ENCODE measurements at places on chromosomes 1 and 21.

- DNase-seq: no peak
Observed at GRCh38 chr1:82634266-82634665, 833.5 kb downstream of the ADGRL2 start.

- no peak for DNase-seq
Observed at GRCh38 chr1:208903251-208903905, 659.2 kb upstream of the PLXNA2 start.

DNA sequence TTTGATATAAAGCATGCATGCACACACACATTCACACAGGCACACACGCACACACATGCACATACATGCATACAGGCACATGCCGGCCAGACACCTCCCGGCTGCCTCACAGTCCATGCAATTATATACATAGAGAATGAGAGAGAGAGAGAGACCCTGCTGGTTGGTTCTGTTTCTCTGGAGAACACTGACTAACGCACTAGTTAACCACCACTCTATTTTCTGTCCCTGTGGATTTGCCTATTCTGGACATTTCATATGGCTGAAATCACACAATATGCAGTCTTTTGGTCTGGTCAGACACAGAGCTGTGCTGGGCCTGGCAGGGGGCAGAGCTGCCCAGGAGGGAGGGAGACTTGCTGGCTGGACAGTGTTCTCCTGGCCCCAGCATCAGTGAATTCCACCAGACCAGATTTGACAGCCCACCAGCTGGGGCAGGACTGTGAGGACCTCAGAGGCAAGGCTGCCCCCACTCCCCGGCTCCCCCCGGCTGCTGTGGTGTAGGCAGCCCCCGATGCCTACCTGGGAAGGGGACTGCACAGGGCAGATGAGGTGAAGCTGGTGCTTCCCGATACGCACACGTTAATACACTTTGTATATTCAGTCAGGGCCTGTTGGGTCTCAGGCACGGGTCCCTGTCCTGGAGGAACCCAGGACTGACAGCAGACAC lies 152.2 kb downstream of the NPHP4 start:
- no peak for DNase-seq

DNA sequence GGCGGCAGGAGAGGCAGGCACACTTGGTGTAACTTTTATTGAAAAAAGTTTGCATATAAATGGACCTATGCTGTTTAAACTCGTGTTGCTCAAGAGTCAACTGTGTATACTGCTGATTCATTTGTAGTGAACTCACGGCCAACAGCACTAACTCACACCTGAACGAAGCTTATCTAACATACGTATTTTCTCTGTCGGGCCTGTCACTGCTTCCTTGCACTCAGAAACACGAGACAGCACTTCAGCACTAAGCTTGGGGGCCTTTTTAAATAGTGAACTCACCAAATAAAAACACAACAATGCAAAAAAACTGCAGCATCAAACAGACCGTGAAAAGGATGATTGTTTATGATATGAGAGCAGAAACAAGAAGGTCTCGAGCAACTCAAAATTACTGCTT lies 58.9 kb upstream of the NEK2 start:
- DNase-seq: no peak

DNA sequence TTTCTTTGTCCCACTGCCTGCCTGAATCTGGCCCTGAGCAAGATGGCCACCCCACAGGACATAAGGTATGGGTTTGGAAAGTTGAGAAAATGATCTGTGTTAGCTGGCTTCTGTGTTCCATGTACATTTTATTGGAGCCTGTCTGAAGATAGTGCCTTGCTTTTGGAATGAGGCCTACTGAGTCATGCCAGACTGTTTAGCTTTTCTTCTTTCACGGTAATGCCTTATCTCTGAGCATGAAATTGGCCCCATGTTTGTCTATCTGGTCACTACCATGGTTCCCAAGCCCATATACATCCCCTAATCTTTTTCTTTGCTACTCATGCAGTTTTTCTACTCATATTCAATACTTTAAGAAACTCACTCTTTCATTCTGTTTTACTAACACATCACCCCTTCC lies 85.1 kb upstream of the LMO4 start:
- DNase-seq: no peak

- no peak for DNase-seq
Observed at GRCh38 chr21:45022348-45022675, 52.1 kb upstream of the ADARB1 start.

DNA sequence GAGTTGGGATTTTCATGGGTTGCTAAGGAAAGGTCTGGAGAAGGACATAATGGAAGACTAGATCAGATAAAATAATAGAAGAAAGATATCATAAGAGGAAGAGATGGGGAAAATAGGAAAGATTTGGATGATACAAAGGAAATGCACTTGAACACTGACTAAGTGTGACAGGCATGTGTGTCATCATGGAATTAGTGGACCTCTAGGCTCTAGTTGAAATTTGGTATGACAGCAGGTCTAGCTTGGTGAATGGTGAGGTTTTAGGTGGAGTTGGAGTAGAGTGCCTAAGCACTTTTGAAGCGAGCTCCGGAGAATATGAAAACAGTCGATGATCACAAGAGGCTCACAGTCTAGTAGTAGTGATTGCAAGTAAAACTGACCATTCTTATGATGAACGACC lies 73.0 kb upstream of the PTGS2 start:
- no peak for DNase-seq

GRCh38 chr1:43128816-43129215 lies 43.3 kb downstream of the EBNA1BP2 start:
- DNase-seq: no peak

GRCh38 chr1:221149555-221150075 lies 270.4 kb downstream of the HLX start:
- DNase-seq: no peak

- DNase-seq: no peak
Observed at GRCh38 chr1:79281442-79281841, 274.9 kb upstream of the ADGRL4 start.

GRCh38 chr21:16002874-16003466 lies 273.2 kb downstream of the USP25 start:
- no peak for DNase-seq

DNA sequence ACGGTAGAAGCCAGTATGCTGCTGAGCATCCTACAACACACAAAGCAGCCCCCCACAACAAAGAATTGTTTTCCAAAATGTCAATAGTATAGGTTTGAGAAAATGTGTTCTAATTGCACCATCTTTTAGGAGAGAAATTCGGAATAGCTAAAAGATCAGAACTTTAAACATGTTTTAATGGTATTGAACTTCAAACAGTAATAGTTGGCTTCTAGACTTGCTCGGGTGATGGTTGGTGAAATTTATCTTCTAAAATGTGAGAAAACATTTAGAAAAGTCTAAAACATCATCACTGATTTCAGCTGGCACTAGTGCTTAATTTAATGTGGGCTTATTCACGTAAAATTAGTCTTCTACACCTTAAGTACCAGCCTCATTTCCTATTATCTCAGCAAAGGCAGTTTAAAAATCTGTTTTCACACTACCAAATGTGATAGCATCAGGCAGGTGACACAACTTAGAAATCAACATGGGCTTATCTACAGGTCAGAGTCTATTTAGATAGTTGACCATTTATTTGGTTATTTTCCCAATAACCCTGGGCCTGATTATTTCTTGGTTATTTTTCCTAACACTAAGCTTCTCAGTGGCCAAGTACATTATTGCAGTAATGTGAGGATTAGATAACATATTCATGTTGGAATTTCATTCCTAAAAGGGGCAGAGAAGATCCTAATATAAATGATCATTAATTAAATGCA lies 399.3 kb upstream of the PKN2 start:
- no peak for DNase-seq

DNA sequence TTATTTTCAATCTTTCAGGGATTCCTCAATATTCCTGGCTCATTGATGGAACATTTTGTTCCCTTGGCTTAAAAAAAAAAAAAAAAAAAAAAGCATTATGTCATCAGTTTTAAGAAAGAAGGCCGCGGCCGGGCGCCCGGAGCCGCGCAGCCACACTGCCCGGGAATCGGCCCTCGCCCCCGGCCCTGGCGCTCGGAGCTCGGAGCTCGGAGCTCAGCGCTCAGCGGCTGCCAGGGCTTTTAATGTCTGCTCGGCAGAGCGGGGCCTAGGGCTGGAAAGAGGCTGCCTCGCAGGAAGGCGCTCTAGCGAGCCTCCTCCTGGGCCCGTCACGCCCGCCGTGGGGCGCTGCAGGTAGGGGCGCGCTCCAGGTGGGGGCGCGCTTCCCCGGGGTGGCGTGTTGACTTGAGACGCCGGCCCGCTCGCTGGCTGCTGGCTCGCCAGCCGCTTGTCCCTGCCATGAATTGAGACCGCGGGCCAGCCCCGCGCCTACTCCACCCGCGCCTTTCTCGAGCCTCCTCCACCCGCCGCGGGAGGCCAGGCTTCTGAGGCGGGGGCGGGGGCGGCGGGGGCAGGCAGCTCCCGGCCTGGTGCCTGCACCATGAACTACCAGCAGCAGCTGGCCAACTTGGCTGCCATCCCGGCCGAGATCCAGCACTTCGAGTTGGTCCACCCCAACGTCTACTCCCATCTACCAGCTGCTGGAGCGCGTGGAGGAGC lies 5.4 kb upstream of the TDRD5 start:
- peak; percentile 72 for DNase-seq

- no peak for DNase-seq
Observed at GRCh38 chr1:237045278-237046016, 3.5 kb downstream of the RYR2 start.

DNA sequence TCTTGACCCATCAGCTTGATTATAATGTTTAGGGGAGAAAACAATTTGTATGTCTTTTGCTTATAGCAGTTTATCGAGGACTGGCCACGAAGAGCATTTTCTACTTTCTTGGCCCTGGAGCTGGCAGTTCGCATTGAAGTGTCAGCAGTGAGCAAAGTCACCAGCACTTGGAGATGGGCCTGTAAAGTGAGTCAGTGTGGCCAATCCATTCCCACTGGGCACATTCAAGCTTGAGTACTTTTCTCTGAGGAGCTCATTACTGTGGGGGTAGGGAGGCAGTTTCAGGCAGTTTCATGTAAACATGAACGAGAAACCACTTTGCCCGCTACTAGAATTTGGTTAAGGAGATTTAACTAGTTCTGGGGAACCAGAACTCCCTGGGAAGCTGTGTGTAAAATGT lies 164.8 kb downstream of the PRDM2 start:
- DNase-seq: no peak

DNA sequence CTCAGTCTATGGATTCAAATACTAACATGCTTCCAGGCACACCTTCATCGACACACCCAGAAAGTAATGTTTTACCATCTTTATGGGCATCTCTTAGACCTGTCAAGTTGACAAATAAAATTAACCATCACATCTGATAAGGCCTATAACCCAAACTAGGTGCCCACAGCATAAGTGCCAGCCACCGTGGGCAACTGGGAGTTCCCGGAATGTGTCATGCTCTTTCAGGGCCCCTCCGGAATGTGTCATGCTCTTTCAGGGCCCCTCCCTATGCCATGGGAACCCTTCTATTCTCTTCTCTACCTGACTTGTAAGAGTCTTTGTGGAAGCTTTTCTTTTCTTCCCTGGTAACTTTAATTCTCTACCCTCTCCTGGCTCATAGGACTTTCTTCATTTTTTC lies 26.6 kb downstream of the KRTAP24-1 start:
- DNase-seq: no peak

GRCh38 chr21:32332463-32332951 lies 33.9 kb downstream of the MRAP start:
- DNase-seq: no peak

DNA sequence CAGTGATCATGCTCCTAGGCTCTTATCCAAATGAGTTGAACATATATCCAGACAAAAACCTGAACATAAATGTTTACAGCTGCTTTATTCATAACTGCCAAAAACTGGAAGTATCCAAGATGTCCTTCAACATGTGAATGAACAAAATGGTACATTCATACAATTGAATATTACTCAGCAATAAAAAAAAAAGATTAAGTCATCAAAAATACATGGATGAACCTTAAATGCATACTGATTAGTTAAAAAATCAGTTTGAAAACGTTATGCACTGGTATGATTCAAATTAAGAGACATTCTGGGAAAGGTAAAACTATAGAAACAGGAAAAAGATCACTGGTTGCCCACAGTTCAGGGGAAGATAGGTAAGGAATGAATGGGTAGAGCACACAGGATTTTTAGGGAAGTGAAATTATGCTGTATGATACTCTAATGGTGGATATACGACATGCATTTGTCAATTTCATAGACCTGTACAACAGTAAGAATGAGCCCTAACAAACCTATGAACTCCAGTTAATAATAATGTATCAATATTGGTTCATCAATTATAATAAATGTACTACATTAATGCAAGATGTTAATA lies 3.1 kb downstream of the LRRC40 start:
- no peak for DNase-seq

DNA sequence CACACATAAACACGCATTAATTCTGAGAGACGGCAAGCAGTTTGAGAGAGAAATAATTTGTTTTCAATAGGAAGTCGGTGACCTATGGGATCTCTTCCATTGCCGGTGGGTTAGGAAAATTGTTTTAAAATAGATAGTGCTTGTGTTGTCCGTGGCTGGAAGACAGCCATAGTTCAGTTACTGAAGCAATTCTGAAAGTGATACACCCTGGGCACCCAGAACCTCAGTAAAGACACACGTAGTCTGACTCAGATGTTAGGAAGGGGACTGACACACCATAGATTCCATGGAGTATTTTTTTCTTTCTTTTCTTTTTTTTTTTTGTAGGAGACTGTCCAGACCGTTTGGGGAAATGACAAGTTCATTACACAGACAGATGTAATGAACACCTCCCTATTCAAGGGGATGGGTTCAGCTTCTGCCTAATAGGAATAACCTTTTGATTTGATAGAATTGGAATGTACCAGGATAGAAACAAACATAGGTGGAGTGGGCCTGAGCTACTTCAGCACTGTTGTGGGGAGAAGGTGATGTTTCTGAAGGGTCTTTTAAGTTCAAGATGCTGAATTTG lies 1.6 kb downstream of the C1orf21 start:
- no peak for DNase-seq

DNA sequence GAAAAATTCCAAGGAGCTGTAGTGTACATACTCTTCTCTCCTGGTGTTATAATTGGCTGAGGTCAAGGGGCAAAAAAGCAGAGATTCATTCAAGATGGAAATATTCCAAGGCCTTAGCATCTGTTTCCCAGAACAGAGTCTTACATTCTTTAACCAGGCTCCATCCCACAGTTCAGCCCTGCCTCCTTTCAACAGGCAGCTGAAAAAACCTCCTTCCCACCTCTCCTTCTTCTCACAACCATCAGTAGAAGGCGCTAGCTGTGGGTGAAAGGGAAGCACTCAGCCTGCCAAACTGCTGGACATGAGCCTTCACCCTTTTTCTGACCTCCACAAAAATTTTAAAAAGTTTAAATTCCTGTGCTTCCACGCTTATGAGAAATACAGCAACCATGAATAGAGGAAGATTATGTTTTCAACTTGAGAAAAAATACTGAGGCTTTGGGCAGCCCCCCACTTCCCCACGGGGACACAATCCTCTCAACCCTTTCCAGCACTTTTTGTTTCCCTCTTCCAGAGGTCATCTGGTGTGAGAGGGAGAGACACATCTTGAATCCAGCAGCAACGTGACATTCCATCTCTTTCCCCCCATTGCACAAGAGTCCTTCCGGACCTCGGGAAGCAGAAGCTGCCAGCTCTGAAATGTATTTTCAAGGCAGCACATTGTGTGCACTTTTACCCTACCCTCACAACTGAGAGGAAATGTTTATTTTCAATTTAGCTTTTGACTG lies 43.2 kb upstream of the FMO2 start:
- DNase-seq: peak; percentile 50

- DNase-seq: peak; percentile 36
Observed at GRCh38 chr1:107141491-107142126, 770 bp downstream of the NTNG1 start.
